Fibroblast of mammary gland (primary cell): ENCODE measurements at places on chromosomes 7 and 10.
A peak's percentile ranks its signal among the peaks of the same experiment; 100 is the strongest.

- DNase-seq: no peak
These were observed 105.5 kb downstream of the BICC1 start for GRCh38 chr10:58618158-58618676.

DNA sequence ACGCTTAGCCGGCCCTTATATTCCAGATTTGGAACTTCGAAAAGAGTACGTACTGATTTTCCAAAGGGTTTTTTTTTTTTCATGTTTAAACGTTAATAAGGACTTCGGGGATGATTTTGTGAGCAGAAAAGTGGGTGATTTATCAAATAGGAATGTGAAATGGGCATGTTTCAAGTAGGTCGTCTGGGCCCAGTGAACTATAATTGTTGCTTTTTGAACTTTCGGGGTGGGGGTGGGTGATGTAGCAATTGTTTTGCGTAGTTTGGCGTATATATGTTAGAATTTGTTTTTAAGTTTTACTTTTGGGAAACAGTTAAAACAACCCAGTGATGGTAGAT is 299 bp upstream of the PBLD start:
- DNase-seq: peak; percentile 64

- peak; percentile 14 for DNase-seq
These were observed 84.2 kb upstream of the MKI67 start for GRCh38 chr10:128210215-128211063.

GRCh38 chr10:91883549-91884444 is 25.5 kb downstream of the FGFBP3 start:
- peak; percentile 64 for DNase-seq

GRCh38 chr7:69708857-69709256 is 110.6 kb downstream of the AUTS2 start:
- DNase-seq: peak; percentile 62

- no peak for DNase-seq
These were observed 250.6 kb upstream of the KLF6 start for GRCh38 chr10:4035599-4035945.

- DNase-seq: no peak
These were observed 830 bp upstream of the BMI1 start for GRCh38 chr10:22319980-22320558.

GRCh38 chr10:119805702-119806230 is 66.9 kb downstream of the MCMBP start:
- no peak for DNase-seq

DNA sequence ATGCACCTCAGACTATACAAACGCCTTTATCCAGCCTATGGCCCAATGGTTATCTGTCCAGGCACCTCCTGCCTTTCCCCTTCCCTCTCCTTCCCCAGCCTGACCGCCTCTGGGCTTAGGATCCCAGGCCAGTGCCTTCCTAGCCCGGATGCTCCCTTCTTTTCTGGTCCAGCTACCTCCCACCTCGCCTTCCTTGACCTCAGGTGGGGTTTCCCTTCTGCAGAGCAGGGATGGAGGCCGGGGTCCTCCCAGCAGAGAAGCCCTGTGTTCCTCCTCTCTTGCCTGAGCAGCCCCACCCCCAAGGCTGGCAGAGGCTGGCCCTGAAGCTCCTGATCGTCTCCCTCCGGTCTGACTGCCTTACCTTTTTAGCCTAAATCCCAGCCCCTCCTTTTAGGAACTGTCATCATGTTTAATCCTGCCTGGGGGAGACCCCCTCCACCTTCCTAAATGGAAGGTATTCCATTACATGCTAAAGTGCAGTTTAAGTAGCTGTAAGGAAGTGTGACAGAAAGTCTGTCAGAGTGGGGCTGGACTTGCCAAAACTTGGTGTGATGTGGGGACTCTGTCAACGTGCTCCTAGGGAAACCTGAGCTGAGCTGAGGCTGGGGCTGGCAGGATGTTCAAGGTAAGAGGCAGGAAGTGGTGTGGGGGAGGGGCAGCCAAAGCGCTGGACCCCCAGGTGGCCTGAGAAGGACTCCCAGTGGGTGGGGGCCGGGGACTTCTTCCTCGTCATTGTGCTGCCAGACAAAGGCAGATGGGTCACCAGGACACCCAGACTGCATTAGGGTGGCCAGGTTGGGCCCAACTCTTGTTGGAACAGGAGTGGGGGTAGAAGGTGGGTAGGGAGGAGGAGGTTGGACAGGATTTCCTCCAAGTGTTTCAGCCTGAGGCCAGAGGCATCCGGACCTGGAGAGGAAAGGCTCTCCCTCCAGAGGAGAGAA is 39.5 kb downstream of the LBX1 start:
- no peak for DNase-seq

GRCh38 chr7:20197125-20197748 is 19.9 kb downstream of the MACC1 start:
- no peak for DNase-seq

DNA sequence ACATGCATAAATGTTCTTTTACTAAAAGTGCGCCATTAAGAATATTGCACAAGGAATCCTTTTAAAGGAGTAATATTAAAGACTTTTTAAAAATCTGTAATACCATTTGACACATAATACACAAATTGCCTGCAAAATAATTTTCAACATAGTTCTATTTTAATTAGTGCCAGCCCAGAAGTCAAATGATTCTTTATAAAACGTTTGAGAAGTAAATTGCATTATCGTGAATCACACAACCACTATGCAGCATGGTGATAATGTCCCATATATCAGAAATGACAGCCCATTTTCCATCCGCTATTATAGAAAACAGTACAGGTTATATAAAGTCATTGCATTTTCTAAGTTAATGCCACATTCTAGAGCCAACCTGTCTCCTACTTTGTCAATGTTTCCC is 324.0 kb downstream of the IPMK start:
- DNase-seq: no peak

- DNase-seq: no peak
These were observed 155.8 kb downstream of the POM121L12 start for GRCh38 chr7:53191191-53191695.

GRCh38 chr7:144534655-144535395 is 131.3 kb upstream of the NOBOX start:
- DNase-seq: no peak

- no peak for DNase-seq
These were observed 214.5 kb downstream of the AUTS2 start for GRCh38 chr7:69812756-69813155.

DNA sequence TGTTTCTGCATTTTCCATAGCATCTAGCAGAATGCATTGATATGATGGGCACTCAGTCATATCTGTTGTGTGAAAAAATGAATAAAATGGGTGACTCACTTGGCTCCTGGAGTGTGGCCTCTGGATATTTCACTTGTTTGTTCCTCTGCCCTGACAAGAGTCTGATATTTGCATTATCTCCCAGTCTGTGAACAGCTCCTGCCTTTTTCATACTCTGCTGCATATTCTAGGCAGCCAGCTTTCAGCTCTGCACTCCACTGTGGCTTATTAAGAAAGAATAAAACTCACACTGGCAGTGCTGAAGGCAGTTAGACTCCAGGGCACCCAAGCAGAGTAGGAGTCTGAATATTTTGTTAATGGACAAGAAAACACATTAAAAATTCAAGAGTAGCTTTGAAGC is 623.9 kb downstream of the SORCS1 start:
- no peak for DNase-seq

GRCh38 chr7:54995610-54996363 is 23.0 kb upstream of the EGFR start:
- peak; percentile 82 for DNase-seq

DNA sequence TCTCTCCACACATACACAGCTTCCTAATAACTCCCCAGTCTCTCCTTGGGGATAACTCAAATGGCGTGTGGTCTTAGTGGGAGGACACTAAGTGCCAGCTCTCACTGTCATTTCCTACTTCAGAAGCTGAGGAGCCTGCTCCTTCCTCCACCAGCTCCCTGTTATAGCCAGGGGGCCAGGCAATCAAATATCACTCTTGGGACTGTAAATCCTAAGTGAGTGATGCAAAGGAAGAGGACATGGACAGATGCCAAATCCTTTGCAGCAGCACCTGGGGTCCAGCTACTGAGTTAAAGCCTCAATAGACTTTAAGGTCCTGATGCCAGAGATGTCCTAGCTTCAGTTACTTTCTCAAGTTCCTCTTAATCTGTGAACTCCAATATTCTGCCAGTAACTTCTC is 34.1 kb downstream of the SEM1 start:
- no peak for DNase-seq

DNA sequence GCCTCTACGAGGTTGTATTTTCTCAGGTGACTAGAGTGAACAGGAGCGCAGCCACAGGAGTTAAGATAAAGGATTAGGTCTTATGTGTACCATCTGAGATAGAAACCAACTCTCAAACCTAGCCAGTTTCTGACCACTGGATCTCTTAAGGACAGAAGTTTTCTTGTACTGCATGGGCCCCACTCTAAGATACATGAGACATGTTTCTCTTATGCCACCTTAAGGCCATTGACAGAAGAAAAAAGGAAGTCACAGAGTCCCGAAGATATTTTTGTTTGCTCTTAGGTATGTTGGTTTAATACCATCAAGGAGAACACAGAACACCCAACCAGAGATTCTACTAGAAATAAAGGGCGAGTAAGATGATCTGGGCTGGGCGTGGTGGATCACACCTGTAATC is 335.8 kb downstream of the FRMD4A start:
- no peak for DNase-seq

- DNase-seq: peak; percentile 62
These were observed 51.4 kb upstream of the NFKB2 start for GRCh38 chr10:102344067-102344466.

- DNase-seq: no peak
These were observed 237.2 kb upstream of the AKR1E2 start for GRCh38 chr10:4588824-4589223.

DNA sequence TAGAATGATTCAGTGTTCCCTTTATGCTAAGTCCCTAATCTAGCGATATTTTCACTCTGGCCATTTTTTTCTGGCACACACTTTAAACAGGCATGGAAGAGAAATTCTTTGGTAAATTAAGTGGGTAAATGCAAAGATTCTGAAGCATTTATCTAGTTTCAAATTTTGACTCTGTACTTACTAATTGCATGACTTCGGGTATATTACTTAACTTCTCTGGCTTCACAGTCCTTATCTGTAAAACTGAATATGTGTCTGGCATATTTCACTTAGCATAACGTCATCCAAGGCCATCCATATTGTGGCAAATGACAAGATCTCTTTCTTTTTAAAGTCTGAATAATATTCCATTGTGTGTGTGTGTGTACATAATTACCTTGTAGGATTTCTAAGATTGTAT is 114.5 kb downstream of the MBL2 start:
- no peak for DNase-seq

- DNase-seq: no peak
These were observed 287.8 kb downstream of the RPS24 start for GRCh38 chr10:78321500-78321899.

GRCh38 chr7:46810986-46811385 is 770.9 kb downstream of the TNS3 start:
- peak; percentile 42 for DNase-seq

GRCh38 chr10:16843252-16843870 is 26.1 kb upstream of the RSU1 start:
- DNase-seq: peak; percentile 89

- DNase-seq: peak; percentile 9
These were observed 289.0 kb downstream of the PLXDC2 start for GRCh38 chr10:20105236-20105635.

GRCh38 chr10:92384741-92385140 is 93.8 kb downstream of the MARCHF5 start:
- no peak for DNase-seq

DNA sequence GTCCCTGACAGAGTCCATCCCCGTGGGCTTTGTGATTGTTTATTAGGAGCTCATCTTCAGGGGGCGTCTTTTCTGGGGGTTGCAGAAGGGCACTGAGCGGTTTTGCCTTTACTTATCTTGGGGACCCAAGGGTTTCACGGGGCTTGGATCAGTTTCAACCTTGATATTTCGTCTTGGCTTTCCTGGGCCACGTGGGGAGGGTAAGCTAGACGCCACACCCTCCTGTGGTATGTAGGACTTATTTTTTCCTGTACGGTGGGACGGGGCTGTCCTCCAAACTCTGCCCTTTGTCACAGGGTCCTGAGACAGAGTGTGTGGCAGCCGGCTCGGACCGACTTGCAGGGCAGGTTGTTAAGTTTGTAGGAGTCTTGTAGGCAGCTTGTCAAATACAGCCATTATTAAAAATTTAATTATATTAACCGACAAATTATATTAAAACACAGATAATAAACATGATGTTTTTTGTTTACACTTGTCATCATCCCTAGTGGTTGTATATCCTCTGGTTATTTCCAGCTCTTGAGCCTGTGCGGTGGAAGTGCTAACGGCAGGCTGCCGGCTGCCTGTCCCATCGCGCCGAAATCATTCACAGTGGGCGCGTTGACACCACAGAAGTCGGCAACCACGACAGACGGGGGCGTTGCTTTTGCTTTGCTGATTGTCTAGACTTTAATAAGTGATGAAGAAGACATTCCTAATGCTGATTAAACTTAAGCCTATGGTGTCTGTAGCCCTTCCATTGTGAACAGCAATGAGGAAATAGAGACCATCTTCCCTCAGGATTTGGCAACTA is 193.2 kb downstream of the DNAJB6 start:
- DNase-seq: no peak

GRCh38 chr10:44757551-44758205 is 153.5 kb upstream of the TMEM72 start:
- DNase-seq: no peak
